Substantia nigra (tissue), 51 donors: ENCODE measurements at places on chromosomes 3 and 15.

DNA sequence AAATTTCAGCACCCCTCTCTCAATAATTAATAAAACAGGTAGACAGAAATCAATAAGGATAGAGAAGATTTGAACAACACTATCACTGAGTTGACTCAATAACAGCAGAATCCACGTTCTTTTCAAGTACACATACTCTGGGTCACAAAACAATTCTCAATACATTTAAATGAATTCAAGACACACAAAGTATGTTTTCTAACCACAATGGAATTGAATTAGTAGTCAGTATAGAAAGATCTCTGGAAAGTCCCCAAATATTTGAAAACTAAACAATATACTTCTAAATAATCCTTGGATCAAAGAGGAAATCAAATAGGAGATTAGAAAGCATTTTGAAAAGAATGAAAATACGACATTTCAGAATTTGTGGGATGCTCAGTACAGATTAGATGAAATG lies 40.0 kb downstream of the TKT start:
- no peak for DNase-seq

- DNase-seq = no peak
Measured at GRCh38 chr3:168034152-168034928, 61.4 kb downstream of the GOLIM4 start.

- no peak for DNase-seq
Measured at GRCh38 chr15:39639037-39639436, 58.2 kb downstream of the THBS1 start.

- no peak for DNase-seq
Measured at GRCh38 chr3:184730924-184731323, 19.1 kb upstream of the MAGEF1 start.

- DNase-seq = no peak
Measured at GRCh38 chr3:58222161-58222724, 11.5 kb upstream of the DNASE1L3 start.

- DNase-seq = no peak
Measured at GRCh38 chr3:18757476-18757875, 332.3 kb upstream of the SATB1 start.

GRCh38 chr3:109553591-109554371 lies 216.4 kb upstream of the DPPA4 start:
- no peak for DNase-seq

DNA sequence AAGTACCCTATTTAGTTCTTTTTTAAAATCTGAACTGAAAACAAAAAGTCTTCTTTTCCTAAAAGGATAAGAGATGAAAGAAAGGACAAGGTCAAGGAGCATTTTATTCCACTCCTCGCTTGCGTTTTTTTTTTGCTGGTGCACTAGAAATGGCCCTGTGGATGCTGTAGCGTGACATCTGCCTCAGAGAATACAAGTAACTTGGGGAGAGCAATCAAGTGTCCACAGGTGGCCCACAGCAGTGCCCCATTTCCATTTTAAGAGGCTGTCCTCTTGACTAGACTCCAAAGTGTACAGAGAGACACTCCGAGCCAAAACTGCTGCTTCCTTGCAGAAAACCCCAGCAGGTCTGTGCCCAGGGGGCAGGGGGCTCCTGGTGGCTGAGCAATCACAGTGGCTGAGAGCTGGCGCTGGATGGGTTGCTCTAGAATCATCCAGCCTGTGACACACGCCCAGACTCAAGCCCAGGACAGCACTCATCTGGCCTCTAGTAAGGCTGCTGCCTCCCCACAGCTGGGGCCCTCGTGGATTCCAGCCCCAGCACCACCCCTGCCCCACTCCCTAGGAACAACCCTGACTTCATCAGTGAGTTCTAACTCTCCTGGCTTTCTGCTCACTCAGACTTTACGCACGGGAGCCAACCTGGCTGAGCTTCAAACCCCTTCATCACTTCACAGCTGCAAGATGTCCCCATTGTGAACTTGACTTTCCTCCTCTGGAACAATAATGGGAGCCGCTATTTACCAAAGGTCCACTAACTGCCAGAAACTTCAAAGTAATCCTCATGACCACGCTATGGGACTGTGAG lies 71.1 kb upstream of the SPATA12 start:
- DNase-seq = no peak

DNA sequence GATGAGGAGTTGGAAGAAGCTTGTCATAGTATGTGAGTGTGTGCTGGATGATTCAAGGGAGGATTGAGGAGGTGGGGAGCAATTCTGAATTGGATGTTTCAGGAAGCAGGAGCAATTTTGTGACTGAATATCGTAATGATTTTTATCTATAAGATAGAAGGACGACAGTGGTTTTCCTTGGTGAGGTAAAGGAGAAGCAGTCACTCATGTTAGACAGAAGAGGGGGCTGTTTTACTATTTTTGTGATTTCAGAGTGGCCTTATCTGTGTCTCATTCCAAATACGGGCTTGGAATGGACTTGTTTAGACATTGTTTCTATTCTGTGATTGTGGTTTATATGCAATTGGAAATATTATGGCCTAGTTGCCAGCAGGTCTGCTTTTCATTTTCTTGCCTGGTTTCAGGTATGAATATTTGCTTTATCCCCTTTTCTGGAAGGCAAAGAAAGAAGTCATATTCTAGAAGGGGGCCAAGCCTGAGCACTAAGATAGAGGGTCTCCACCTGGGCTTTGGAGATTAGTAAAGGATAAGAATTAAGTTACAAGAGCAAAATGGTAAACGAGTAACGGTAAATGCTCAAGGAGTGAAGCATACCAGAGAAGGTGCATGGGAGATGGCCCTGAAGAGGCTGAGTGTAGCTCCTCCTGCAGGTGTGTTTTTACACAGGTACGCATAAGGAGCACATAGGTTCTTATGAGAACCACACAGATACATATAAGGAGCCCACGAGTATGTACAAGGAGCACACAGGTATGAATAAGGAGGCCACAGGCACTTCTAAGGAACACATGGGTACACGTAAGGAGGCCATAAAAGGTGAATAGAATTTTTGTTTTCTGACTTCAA lies 124.6 kb upstream of the KCNAB1 start:
- no peak for DNase-seq

- no peak for DNase-seq
Measured at GRCh38 chr3:101131767-101132166, 138.5 kb upstream of the ABI3BP start.

- DNase-seq = no peak
Measured at GRCh38 chr3:40996827-40997710, 202.2 kb upstream of the CTNNB1 start.

GRCh38 chr3:136932978-136933772 lies 24.6 kb upstream of the IL20RB start:
- DNase-seq = no peak

DNA sequence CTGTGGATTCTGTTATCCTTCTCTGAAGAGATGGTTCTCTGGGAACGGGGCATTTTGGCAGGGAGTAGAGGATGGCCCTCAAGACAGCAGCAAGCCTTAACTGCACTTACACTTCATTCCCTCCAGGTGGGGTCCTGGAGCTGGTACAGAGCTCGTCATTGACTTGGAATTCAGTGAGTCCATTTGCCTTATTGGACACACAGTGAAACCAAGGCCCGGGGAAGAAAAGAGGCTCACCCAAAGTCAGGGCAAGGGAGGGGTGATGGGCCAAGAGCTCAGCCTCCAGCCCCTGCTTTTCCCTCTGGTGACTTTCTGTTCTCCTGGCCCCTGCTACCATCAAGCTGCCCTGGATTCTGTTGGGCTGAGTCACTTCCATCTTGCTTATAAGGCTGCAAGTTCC lies 125.6 kb downstream of the ETFA start:
- no peak for DNase-seq

DNA sequence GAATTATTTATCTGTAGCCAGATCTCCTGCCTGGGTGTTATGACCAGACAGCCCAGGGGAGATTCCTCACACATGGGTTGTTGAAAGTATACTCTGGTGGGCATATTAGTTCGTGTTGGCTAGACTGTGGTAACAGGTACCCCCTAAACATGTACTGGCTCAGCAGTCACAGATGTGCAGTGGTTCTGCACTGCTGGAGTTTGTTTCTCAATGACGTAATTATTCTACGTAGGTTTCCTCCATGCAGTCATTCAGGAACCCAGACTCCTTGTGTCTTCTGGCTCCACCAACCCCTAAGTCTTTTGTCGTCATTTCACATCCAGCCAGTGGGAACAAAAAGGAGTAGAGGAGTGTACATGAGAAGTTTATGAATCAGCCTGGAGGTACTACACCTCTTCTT lies 16.2 kb downstream of the LSM3 start:
- no peak for DNase-seq

- DNase-seq = no peak
Measured at GRCh38 chr3:38235466-38235865, 30.1 kb upstream of the SLC22A13 start.

- no peak for DNase-seq
Measured at GRCh38 chr15:84057714-84058331, 177.8 kb upstream of the GOLGA6L4 start.

DNA sequence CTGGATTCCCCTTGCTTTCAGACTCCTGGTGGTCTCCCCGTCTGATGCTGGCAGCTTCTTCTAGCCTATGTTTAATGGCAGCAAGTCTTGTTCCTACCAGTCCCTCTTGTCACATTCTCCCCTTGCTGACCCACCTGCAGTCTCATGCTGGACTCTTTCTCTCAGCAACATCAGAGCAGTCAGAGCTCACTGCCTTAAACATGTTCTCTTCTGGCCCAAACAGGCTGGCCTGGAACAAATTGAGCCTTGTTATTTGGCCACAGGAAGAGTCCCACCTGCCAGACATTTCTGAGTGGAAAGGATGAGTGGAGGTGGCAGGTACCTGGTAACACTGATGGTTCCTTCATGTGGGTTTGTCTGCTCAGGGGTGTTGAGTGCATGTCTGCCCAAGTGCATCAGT lies 59.2 kb upstream of the APEH start:
- DNase-seq = no peak

GRCh38 chr3:63364495-63364894 lies 86.4 kb downstream of the SYNPR start:
- DNase-seq = no peak

- no peak for DNase-seq
Measured at GRCh38 chr15:98906712-98907083, 100.9 kb downstream of the PGPEP1L start.
